T-helper 1 cell (primary cell): ENCODE measurements at places on chromosomes 4 and X.

DNA sequence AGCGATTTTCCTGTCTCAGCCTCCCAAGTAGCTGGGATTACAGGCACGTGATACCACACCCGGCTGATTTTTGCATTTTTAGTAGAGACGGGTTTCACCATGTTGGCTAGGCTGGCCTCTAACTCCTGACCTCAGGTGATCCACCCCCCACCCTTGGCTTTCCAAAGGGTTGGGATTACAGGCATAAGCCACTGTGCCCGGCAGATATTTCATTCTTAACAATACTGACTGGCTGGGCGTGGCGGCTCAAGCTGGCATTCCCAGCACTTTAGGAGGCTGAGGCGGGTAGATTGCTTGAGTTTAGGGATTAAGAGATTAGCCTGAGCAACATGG is 1.3 kb downstream of the PQBP1 start:
- DNase-seq, result no peak

- DNase-seq, result no peak
Measured at GRCh38 chr4:84894621-84895020, 71.9 kb downstream of the WDFY3 start.

DNA sequence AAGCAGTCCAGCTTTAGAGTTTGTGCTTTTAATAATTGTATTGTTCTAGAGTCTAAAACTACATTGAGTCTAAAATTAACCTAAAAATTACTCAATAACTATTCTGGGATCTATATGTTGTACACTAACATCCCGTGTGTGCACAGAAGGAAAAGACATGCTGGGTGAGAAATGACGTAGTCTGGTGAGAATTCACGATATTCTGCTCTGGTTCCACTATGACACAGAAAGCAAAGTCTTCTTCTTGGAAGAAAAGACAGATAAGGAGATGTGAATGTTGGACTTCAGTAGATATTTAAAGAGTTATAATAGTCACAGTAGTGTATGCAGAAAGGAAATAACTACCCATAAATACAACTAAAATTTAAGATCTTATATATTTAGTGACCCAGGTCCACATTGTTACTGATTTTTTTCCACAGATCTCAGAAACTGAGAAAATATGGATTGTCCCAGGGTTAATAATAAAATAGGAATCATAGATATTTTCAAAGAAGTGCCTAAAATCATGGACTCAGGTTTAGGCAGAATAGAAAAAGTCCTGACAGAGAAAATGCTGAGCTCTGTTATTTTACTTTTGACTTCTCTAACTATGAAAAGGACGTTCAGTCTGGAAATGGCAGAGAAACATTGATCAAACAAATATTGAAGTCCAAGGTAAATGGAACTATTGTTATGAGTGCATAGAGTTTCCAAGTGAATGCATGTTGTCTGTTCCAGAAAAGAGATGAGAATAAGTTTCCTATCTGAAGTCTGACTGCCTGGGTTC is 170.7 kb downstream of the ANKRD50 start:
- DNase-seq, result no peak

- DNase-seq, result no peak
Measured at GRCh38 chr4:176469546-176469945, 149.8 kb downstream of the SPCS3 start.

GRCh38 chr4:88771883-88772450 is 74.3 kb upstream of the NAP1L5 start:
- no peak for DNase-seq

- no peak for DNase-seq
Measured at GRCh38 chr4:123209436-123209835, 187.2 kb upstream of the SPRY1 start.
